ENCODE measurements at places on chromosomes 13 and 19. TPM values are rescaled to one million over a fixed set of nuclear protein-coding genes. Genes with fewer than 3 reads are reported as not detected.

DNA sequence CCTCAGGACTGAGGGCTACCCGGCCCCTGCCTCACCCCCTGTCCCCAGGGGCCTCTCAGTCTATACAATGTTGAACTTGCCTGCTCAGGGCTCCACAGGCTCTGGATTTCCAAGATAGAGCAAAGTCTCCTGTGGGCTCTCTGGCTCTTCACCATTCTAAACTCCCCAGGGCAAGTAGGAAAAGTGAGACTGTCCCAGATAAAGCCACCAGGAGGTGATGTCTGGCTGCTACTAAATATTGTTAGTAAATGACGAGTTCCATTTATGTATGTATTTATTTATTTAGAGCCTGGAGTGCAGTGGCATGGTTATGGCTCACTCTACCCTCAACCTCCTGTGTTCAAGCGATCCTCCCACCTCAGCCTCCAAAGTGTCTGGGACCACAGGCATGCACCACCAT lies 73.6 kb upstream of the SIAH3 start:
- peak; percentile 21 for DNase-seq

The POSTN gene
- total RNA-seq = 3.3 TPM

DNA sequence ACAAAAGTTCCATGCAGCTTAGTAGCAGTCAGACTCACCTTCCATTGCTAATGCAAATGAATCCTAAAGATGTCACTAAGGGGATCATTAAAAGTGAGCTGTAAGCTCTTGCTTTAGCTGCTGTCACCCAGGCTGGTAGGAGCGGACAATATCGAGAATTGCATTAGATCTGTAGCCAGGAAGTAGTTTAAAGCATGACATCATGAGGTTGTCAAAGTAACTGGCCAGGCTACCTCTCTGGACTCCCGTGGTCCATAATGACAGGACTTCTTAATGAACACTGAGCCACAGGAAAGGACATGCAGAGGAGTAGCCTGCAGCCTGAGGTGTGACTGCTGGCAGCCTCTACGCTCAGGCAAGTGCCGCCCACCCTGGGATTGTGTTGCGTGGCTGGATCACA lies 522.3 kb upstream of the NBEA start:
- DNase-seq = no peak

The LIPE gene
- 6.3 TPM for total RNA-seq

DNA sequence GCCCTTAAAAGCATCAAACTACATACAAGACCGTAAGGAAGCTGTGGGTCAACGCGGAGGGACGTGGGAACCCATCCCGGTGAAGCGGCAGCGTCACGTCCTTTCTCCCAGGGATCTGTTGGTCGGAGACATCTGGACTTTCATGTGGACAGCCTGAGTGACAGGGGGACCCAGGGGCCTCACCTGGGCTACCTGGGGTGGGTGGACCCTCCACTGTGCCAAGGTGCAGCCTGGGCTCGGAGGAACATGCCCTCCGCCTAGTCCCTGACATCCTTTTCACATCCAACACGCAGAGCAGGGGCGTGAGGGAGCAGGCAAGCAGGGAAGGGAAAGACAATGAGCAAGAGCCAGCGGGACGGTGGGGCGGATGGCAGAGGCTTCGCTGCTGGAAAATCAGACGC lies 13.8 kb upstream of the GARIN5A start:
- DNase-seq = no peak

The GZMM gene
- total RNA-seq = not detected

GRCh38 chr13:32829676-32830335 lies 186.4 kb upstream of the KL start:
- DNase-seq = no peak

- no peak for DNase-seq
These were observed 102.3 kb downstream of the STOML3 start for GRCh38 chr13:38888309-38888708.

- DNase-seq = no peak
These were observed 7.9 kb upstream of the FCGBP start for GRCh38 chr19:39942366-39942730.

- DNase-seq = no peak
These were observed 261.9 kb upstream of the SOX21 start for GRCh38 chr13:94974015-94974951.

DNA sequence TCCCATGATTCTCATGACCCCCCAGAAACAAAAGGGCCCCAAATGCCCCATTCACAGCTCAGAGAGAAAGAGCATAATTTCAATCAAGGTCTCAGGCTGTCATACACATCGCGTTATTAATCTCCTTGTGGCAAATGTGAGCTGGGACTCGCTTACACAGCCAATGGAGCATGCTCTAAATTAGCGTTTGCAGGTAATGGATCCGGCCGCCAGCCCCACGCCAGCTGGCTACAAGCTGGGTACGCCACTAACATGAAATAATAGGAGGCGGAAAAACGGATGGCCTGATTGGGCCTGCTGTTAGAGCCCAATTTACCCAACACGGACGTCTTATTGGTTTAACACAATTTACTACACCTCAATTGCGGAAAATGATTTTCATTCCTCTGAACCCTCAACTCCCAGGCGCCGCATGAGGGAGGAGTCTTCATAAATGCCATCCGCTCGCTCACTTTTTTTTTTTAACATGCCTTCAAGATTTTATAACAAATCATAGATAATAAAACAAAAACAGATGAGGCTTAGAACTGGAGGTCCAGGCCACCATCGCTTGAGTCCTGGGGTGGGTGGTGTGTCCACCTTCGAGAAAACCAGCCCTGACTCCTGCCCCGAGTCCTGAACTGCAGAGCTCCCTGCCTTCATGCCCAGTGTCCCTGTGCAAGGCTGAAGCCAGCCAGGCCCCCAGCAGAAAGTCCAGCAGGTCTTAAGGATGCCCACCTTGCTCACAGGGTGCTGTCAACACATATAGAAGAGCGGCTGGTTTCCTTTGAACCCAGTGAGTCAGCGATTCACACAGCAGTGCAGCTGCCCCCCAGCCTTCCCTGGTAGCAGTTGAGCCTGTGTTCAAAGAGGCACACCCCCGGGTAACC lies 62.1 kb downstream of the PEPD start:
- DNase-seq = no peak

GRCh38 chr19:50520822-50521465 lies 7.2 kb upstream of the ASPDH start:
- no peak for DNase-seq

The GPC6 gene
- total RNA-seq = under 0.01 TPM

DNA sequence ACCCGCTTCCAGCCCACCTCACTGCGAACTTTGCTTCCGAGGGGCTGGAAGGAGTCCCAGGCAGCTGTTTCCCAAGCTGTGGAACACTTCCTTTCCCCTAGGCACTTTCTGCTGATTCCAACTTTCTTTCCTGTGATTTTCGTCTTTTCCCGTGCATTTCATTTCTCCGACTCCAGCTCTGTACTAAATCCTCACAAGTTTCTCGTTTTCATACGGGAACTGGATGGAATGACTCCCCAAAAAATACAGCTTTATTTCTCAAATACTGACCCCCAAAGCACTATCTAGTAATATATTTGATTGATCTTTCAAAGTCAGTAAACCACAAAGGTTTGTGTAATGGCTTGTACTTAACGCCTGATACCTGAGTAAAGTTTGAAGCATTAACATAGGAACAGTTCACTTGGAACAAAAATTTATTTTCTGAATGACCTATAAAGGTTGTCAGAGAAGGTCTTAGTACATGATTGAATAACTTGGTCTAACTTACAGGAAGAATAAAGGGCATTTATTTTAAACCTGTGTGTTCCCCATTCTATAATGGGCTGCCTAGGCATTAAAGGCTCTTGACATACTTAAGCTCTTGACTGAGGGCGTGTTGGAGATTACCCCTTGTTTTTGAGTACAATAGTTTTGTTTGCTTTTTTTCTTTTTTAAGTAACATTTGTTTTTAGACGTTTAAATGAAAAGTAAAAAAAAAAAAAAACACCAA lies 1.3 kb upstream of the PCDH9 start:
- DNase-seq = no peak

The IGFL4 gene
- not detected for total RNA-seq

DNA sequence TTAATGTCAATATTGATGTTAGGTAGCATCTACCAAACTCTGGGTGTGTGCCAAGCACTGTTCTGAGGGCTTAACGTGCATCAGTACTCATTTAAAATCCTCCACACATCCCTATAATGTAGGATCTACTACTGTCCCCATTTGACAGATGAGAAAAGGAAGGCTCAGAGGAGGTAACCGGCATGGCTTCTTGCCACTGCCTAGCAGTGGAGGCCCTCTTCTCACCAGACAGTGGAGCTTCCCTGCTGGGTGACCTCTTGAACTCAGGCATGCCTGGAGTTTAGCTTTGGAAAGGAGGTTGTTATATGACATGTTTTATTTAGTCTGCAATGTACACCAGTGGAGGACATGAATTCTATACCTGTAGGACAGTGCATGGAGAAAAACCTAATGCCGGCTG lies 2.1 kb downstream of the SPATA13 start:
- DNase-seq = no peak

The RASIP1 gene
- total RNA-seq = 59.4 TPM

DNA sequence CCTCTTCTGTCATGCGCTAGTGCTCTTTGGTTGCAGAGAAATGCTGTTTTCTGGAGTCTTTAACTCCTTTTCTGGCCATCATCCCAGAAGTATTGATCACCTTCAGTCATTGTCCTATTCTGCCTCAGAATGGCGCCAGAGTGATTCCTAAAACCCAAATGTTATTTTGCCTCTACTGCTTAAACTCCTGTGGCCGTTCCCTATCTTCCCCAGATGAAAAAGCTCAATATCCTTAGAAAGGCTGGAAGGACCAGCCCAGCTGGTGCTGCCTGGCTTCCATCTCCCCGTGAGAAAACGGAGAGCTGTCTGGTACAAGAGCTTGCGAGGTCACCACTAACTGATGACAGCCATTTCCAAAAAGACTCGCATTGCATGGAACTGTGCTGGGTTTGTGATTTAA lies 179.1 kb downstream of the RBM26 start:
- no peak for DNase-seq

The MAST1 gene
- 1.1 TPM for total RNA-seq

DNA sequence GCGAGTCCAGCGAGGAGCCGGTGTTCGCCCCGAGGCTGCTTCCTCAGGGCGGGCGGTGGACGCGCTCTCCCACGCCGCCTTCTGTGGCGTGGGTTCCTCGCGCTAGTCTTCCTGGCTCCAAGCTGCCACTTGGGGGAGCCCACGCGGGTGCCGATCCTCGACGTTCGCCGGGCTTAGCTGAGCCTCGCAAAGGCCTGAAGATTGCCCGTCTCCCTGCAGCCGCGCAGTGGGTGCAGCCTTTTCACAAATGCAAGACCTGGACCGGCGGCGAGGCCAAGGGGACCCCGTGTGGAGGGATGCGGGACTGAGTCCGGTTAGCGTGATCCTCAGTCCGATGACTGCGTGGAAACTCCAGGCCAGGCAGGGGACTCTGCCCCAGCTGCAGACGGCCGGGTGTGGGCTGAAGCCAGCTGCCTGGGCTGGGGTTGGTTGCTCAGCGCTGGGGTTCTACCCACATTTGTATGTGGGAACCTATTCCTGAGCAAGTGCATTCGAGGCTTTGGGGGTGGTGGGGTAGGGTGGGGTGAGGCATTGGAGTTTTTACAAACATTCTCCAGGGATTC lies 16.6 kb upstream of the LRP3 start:
- peak; percentile 34 for DNase-seq

The IZUMO1 gene
- total RNA-seq = 0.25 TPM

DNA sequence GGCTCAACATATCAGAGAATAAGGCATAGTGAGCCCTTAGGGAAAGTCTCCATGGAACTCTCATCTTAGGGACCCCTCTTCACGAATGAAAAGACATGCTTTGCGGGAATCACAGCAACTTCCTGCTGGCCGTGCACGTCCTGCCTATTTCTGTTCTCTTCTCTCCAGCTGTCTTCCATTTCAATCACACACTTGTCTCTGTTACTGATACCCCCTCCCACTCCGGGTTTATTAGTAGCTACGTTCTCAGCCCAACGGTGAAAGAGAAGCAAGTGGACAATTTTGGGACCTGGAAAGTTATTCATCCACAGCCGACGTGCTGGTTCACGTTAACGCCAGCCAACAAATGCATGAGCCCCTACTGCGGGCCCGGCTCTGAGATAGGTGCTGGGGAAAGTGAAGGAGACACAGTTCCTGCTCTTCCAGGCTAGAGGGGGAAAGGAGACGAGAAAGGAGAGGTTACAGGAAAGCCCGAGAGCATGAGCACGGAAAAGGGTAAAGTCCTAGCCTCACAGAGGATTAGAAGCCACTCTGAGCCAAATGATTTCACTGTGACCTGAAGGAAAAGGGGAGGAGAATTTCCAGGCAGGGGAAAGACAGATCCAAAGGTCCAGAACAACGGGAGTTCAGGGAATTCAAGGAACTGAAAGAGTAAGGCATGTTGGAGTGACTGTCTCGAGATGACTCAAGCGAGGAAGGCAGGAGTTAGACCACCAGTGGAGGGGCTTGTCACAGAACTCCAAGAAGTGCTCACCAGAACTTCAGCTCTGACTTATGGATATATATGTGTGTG lies 81.8 kb upstream of the CLDN10 start:
- DNase-seq = no peak

The CEACAM20 gene
- total RNA-seq = not detected

Data from dermis microvascular lymphatic vessel endothelial cell (primary cell).